Activated B cell treated with CpG ODN at 0.5 μM for 24 hours (primary cell): ENCODE measurements at places on chromosomes 2 and 18. TPM values are rescaled to one million over a fixed set of nuclear protein-coding genes. Genes with fewer than 3 reads are reported as not detected.

The CCDC102B gene
- total RNA-seq = 1.5 and 1.8 TPM in 2 replicates

The ABCG8 gene
- total RNA-seq = not detected in 2 replicates

GRCh38 chr2:18536100-18536499, 24.4 kb downstream of the RDH14 start:
- no peak for DNase-seq
- no peak overlapping the region for H3K27ac ChIP-seq
- peaks cover 4% of the 10 kb centered on the region for H3K36me3 ChIP-seq

DNA sequence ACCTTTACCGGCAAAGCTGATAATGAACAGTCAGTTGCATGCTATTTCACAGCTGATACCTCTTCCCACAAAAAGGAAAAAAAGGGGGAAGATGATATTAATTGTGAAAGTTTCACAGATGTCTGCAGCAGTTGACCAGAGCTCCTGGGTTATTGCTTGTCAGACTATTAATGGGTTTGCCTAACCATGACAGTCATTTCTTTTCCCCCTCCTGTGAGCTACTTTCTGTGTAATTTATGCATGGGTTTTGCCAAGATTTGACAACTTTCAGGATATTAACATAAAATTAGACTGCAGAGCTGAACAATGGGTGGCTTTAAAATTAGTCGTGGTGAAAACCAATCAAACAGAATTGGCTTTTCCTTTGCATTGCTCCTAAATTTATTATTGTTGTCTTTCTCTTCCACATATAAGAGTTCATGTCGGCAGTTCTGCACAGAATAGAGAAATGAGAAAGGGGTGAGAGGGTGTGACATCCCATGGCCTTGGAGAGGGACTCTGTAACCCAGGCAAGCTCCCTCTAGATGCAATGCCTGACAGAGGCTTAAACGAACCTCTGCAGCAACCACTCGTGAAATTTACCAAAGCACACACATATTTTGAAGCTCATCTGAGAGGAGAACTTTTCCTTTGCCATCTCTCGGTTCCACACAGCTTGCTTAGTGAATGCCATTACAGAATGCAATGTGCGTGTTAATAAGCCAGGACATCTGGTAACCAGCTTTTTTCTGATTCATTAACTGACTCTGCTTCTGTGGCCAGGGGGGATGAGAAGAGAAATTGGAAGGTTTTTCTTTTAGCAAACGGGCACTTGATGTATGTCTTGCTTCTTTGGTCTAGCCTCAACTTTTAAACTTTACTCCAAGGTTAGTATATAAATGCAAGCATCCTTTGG, 82.2 kb upstream of the ITGA4 start:
- no peak overlapping the region for H3K4me3 ChIP-seq
- H3K36me3 ChIP-seq = no peaks in the 10 kb centered on the region
- H3K27ac ChIP-seq = no peak overlapping the region
- no peaks in the 10 kb centered on the region for H3K27me3 ChIP-seq
- H3K4me1 ChIP-seq = peaks cover 49% of the 10 kb centered on the region

- no peaks in the 10 kb centered on the region for H3K27me3 ChIP-seq
- no peak overlapping the region for H3K4me3 ChIP-seq
- no peaks in the 10 kb centered on the region for H3K36me3 ChIP-seq
- no peak for DNase-seq
- no peaks in the 10 kb centered on the region for H3K4me1 ChIP-seq
Measured at GRCh38 chr2:34849827-34850226, 1250.7 kb upstream of the FAM98A start.

- H3K27me3 ChIP-seq = peaks cover 13% of the 10 kb centered on the region
- H3K4me3 ChIP-seq = no peak overlapping the region
- DNase-seq = no peak
- no peaks in the 10 kb centered on the region for H3K36me3 ChIP-seq
- no peak overlapping the region for H3K27ac ChIP-seq
Measured at GRCh38 chr18:22185273-22185672, 15.9 kb downstream of the GATA6 start.

GRCh38 chr2:128726911-128727310, 408.2 kb upstream of the HS6ST1 start:
- no peak for DNase-seq
- no peak overlapping the region for H3K27ac ChIP-seq
- no peak overlapping the region for H3K4me3 ChIP-seq
- no peaks in the 10 kb centered on the region for H3K27me3 ChIP-seq
- H3K4me1 ChIP-seq = no peaks in the 10 kb centered on the region
- no peaks in the 10 kb centered on the region for H3K36me3 ChIP-seq

- H3K27ac ChIP-seq = no peak overlapping the region
- H3K36me3 ChIP-seq = no peaks in the 10 kb centered on the region
- no peaks in the 10 kb centered on the region for H3K4me1 ChIP-seq
- no peak for DNase-seq
Measured at GRCh38 chr2:158013891-158014290, 87.8 kb upstream of the UPP2 start.
